ENCODE measurements at places on chromosomes 7 and 10. TPM values are rescaled to one million over a fixed set of nuclear protein-coding genes. Genes with fewer than 3 reads are reported as not detected.

GRCh38 chr7:117041007-117041406 lies 87.7 kb downstream of the ST7 start:
- no peak for DNase-seq
- no peak overlapping the region for H3K27ac ChIP-seq
- H3K27me3 ChIP-seq, result no peaks in the 10 kb centered on the region

- peaks cover 30% of the 10 kb centered on the region for H3K36me3 ChIP-seq
- DNase-seq, result peak; percentile 18
- H3K27me3 ChIP-seq, result no peaks in the 10 kb centered on the region
- no peak overlapping the region for H3K27ac ChIP-seq
- H3K4me1 ChIP-seq, result peaks cover 37% of the 10 kb centered on the region
These were observed 490 bp downstream of the KIN start for GRCh38 chr10:7787150-7787856.

GRCh38 chr7:152624228-152624627 lies 51.7 kb downstream of the XRCC2 start:
- H3K4me1 ChIP-seq, result no peaks in the 10 kb centered on the region
- H3K27me3 ChIP-seq, result no peaks in the 10 kb centered on the region
- H3K27ac ChIP-seq, result no peak overlapping the region
- no peak for DNase-seq
- no peaks in the 10 kb centered on the region for H3K36me3 ChIP-seq
- H3K4me3 ChIP-seq, result no peak overlapping the region

DNA sequence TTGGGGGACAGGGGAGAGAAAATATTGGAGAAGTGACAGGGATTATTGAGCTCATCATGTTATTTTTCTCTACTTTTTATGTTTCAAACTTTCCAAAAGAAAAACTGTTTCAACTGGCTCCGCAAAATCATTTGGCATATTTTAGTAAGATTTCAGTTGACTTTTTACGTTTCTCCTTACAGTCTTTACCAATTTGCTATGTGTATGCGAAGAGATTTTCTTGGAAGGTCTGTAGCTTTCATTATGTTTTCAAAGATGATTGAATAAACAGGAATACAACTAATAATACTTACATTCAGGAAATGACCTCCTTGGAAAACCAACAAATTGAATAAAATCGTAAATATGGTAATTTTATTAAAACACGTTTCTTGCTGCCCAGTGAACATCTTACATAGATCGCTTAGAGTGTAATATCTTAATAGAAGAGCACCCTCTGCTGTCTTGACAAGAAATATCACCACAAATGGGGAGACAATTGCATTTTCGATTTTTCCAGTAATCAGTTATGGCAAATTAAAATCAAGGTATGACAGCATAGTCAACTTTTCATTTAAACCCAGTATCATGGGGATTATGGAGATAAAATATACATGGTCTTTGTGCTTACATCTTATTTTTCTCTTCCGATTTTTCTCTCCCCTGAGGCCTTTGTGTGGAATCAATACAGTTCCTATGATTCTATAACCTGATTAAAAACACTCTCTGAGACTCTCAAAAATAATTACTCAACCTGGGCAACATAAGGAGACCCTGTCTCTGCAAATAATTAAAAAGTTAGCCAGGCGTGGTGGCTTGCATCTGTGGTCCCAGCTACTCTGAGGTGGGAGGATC lies 43.1 kb downstream of the MBL2 start:
- peak; percentile 50 for DNase-seq
- H3K4me3 ChIP-seq, result no peak overlapping the region
- no peaks in the 10 kb centered on the region for H3K36me3 ChIP-seq
- no peaks in the 10 kb centered on the region for H3K4me1 ChIP-seq

GRCh38 chr10:104416851-104417250 lies 63.2 kb downstream of the CFAP58 start:
- no peak overlapping the region for H3K4me3 ChIP-seq
- H3K36me3 ChIP-seq, result no peaks in the 10 kb centered on the region
- no peak overlapping the region for H3K27ac ChIP-seq
- H3K4me1 ChIP-seq, result no peaks in the 10 kb centered on the region

Gene GJD4
- total RNA-seq, result not detected

Gene OR9A2
- total RNA-seq, result not detected

Gene SLC18A3
- total RNA-seq, result not detected

Gene MOGAT3
- not detected for total RNA-seq
